Astrocyte (in vitro differentiated cells and primary cell): ENCODE measurements at places on chromosomes 4 and X.
A peak's percentile ranks its signal among the peaks of the same experiment; 100 is the strongest.

- no peak for DNase-seq
Measured at GRCh38 chr4:181168011-181168805, 1075.0 kb upstream of the TENM3 start.

- DNase-seq, result no peak
Measured at GRCh38 chr4:139209470-139210063, 32.5 kb upstream of the ELF2 start.

- no peak for DNase-seq
Measured at GRCh38 chr4:157824021-157824420, 348.8 kb downstream of the GASK1B start.

DNA sequence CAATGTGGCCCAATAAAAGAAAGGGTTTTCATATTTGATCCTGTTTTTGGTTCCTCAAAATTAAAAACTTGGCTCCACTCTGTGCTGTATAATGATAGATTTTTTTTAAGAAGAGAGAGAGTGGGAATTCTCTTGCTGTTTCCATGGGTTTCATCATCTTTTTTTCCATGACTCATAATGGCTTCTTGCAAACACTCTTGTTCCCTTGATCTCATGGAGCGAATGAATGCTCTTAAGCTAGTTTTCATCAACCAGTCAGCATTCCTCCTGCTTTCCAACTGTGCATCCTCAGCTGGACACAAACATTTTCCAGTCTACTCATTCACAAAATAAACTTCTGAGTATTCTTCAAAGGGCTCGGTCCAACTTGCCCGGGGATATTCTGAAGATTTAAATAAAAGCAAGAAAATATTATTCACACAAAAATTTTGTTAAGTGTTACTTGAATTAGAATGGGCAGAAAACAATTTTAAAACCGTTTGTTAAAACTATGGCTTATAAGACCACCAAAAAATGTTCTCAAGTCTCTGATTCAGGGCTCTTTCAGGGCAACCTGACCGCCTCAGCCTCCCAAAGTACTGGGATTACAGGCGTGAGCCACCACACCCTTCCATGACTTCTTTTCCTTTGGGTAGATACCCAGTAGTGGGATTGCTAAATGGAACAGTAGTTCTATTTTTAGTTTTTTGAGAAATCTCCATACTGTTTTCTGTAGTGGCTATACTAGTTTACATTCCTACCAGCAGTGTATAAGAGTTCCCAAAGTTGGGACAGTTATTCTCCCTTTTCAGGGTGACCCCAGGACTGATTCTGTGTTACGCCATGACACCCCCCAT is 64.7 kb downstream of the TMEM156 start:
- peak; percentile 96 for DNase-seq

- DNase-seq, result peak; percentile 76
Measured at GRCh38 chr4:3106339-3107186, 32.1 kb downstream of the HTT start.

- DNase-seq, result peak; percentile 66
Measured at GRCh38 chr4:124262211-124263179, 450.0 kb downstream of the ANKRD50 start.

DNA sequence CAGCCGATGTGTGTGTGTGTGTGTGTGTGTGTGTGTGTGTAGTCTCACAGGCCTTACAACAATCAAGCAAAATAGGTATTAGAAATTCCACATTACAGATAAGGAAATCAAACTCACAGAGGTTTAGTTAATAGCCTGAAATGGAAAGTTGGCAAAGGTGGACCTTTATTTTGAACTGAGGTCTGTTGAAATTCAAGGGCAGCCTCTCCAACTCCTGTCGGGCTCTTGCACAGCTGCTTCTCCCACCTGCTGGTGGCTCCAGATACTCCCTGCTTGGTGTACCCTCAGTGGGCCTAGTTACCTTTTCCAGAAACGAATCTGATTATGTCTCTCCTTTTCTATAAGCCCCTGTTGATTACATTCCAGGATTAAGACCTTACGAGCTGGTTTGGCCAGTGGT is 195.9 kb downstream of the MGST2 start:
- DNase-seq, result no peak

GRCh38 chr4:15385928-15386327 is 41.9 kb upstream of the C1QTNF7 start:
- no peak for DNase-seq

DNA sequence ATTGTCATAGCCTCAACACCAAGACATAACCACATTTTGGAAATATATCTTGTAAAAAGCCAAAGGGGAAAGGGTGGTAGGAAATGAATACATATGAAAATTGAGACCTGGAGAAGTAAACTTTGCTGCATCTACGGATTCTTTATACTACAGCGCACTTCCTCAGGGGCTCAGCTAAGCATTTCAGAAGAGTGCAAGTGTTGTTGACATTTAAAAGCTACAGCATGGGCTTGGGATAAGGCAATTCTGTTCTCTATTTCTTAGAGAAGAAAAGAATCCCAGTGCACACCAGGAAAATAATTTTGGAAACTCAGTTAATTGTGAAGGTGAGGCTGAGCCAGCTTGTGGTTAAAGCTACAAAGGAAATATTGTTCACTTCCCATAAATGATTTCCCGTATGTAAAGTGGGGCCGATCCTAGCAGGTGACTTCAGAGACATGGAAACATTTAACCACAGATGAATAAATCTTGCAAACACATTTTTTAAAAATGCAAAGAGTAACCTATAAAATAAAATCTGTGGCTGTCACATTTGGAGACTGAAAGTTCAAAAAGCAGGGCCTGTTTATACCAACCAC is 12.6 kb upstream of the GBA3 start:
- no peak for DNase-seq

DNA sequence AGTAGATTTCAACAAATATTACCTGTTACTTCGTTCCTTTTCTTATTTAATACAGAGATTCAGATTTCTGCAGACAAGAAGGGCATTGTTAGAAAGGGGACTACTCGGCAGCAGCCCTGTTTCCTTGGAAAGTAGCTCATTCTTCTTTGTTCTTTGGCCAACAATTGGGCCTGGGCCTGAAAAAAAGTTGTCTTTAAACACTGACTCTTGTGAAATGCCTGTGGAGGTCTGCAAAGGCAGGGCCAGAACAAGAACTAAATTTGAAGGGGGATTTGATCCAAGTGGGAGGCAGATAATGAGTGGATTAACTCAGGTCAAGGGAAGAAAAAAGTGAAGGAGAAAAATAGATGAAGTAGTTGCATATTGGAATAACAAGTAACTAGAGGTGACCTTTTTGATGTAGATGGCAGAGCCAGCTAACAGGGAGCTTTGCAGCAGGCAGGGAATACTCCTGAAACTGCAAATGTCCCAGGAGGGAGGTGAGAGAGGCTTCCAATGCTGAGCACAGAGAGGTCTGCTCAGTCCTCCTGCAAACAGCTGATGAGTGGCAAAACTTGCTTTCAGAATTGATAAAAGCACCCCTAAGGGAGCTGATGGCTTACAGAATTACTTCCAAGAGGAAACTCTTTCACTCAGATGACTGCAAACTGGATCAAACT is 393.2 kb upstream of the HS3ST1 start:
- DNase-seq, result no peak

DNA sequence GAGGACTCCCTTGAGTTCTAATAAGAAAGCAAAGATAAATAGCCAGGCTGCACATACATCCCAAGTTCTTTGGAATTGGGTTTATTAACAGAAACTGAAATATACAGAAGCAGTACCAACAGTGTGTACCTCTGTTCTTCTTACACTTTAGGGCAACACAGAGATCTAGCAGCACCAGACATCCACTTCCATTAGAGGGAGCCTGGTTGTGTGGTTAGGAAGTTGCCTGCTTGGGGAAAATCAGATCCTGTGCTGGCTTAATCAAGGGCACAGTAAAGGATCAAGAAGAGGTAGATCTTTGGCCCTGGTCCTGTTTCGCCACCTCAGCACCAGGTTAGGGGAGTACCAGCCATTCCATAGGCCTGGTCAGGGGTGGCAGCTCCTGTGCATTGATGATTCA is 231.1 kb upstream of the ARHGAP24 start:
- DNase-seq, result no peak

DNA sequence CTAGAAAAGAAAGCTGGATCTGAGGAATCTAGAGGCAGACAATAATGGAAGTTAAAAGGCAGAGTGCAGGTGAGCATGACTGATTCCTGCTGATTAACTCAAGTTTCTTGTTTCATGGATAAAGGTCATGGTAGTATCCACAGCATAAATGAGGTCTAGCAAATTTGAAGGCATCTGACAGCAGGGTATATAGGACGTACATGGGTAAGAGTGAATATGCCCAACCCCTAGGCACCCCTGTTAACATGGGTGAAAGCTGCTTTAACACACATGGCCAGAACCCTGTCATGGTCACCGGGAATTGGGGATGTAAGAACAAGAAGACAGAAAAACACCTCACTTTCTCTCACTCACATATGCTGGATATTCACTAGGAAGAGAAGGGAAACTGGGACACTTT is 25.0 kb downstream of the NLRP2B start:
- DNase-seq, result no peak

DNA sequence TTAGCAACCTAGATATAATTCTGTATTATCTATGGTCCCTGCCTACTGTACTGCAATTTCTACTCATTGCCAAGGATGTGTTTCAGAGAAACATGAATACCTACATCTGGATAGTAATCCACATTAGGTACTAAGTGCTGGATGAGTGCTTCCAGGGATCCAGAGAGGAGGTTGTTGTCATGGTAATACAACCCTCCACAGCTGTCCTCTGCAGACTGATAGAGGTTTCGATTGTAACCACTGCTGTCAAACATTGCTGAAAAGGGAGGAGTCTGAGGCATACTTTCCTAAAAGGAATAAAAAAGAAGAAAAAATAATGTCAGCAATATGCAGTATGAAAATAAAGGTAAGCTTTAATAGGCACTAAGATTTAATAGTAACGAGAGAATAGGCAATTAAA is 12.5 kb downstream of the RASGEF1B start:
- DNase-seq, result no peak

GRCh38 chr4:80202741-80203553 is 5.6 kb downstream of the PRDM8 start:
- DNase-seq, result no peak

DNA sequence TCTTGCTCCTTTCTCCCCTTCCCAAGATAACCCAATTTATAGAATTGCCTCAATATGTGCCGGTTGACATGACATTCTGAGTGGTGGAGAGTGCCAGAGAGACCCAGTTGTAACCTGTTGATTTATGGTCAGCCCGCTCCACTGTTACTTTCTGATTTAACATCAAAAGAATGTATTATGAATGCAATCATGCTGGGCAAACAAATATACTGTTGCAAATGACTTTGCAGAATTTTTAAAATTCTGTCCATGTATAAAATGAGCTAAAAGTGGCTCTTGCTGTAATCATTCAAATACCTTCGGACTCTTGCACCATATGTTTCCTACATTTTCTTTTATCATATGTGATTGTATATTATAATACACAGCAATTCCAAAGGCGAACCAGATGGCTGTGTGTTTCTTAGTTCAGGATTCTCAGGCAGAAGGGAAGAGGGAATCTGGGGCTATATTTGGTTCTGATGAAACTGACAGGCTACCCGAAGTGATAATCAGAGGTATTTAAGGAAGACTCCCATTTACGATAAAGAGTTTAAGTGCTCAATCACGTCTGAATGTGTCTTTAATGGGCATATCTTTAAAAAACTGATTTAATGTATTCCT is 131.7 kb downstream of the CLCN4 start:
- DNase-seq, result peak; percentile 7

DNA sequence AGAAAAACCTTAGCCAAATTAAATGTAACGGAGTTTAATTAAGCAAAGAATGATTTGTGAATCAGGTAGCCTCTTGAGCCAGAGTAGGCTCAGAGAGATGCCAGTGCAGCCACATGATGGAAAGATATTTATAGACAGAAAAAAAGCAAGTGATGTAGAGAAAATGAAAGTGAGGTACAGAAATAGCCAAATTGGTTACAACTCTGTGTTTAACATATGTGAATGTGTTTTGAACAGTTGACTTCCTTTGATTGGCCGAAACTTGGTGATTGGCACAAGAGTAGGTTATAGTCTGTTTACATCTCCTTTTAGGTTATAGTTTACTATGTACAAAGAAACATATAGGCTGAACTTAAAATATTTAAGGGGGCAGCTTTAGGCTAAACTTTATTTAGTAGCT is 459.9 kb upstream of the BOD1L1 start:
- DNase-seq, result no peak

DNA sequence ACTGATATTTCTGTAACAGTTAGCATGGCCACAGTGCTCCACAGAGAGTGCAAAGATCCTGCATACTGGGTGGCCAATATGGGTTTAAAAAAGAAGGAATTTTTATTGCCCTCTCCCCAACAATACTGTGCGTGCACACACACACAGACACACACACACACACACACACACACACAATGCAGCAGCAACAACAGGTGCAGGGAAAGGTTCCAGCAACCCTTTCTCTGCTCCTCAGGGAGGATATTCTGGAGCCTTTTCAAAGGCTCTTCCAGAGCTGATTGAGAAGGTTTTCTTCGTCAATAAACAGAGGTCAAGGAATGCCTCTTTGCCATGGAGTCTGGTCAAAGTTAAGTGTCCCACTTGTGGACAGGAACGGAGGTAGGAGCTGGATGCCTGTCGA is 84.8 kb upstream of the ZFP42 start:
- DNase-seq, result no peak

GRCh38 chr4:101186567-101187184 is 160.7 kb downstream of the PPP3CA start:
- DNase-seq, result no peak

- DNase-seq, result no peak
Measured at GRCh38 chrX:42495139-42495538, 282.8 kb downstream of the PPP1R2C start.

GRCh38 chrX:143781103-143781502 is 60.6 kb upstream of the SPANXN2 start:
- no peak for DNase-seq

DNA sequence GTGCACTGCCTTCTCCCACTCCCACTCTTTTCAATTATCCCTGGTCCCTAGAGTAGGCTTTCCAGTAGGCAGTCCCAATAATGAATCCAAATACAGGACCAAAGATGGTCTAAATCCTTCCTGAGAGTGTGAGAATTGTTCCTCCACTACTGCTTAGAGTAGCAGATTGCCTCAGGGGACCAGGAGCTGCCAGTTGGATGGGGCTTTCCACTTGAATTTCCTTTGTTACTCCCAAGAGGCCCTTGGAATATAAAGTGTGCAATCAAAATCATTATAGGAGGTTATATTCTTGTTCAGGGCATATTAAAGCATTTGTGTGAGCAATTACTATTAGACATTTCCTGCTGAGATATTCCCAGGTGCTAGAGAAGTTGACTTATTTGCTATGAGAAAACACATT is 156.6 kb upstream of the TLL1 start:
- no peak for DNase-seq

DNA sequence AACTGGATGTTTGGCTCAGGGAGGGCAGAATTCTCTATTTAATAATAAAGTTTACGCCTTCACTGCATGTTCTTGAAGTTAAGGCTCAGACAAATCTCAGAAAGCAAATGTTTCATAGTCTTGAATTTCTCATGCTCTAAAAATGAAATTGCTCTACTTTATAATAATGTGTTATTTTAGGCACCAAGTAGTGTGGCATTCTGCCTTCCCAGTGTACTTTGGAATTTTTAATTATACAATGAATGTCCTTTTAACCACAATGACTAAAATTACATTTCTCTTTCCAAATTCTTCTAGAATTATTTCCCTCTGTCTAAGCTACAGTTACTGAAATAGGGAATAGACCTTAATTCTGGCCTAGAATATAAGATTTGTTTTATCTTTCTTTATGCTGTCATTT is 97.9 kb upstream of the PDE5A start:
- DNase-seq, result peak; percentile 75
